ENCODE measurements at places on chromosomes 4 and X. TPM values are rescaled to one million over a fixed set of nuclear protein-coding genes. Genes with fewer than 3 reads are reported as not detected.

HSPA4L gene
- not detected for total RNA-seq

TEX11 gene
- not detected for total RNA-seq

DNA sequence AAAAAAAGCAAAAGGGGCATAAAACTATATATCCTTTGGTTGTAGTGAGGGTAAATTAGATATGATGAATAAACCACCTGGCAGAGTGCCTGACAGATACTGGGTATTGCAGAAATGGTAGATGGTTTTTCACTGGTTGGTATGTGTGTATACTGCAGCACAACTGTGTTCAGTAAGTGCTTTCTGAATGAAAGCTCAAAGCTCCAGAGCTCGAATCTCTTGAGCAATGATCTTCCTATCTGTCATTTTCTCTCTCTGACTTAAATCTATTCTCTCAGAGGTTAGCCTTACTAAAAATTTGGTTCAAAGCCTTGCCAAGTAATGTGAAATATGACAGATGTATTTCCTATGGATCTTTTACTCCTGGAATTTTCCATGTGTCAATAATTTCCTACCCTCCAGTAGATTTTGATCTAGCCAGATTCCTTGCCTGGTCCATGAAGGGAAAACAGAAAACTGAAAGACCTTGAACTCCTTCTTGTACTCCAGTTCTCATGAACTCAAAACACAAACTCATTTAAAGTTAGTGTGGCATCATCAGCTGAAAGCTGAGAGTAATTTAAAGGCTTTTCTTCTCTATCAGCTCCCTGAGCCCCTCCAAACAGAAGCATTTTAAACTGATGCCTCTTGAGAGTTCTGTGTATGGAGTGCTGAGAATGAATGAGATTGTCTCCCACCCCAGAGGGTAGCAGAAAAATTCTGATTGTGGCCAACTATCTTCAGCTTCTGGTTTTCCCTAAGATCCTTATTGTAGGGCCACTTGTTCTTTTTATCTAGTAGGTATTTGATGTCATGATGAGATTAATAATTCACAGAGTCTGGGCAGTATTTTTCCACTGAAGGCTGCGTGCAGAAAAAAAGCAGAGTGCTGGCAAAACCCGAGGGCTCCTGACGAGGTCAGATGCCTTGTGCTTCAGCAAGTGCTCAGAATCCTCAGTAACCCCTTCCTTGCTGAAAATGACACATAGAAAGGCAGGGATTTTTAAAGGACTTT, 363.4 kb upstream of the BOD1L1 start:
- no peak overlapping the region for H3K27ac ChIP-seq
- H3K4me1 ChIP-seq, result no peaks in the 10 kb centered on the region
- no peaks in the 10 kb centered on the region for H3K27me3 ChIP-seq
- no peak for DNase-seq

- DNase-seq, result no peak
- no peaks in the 10 kb centered on the region for H3K36me3 ChIP-seq
- no peaks in the 10 kb centered on the region for H3K27me3 ChIP-seq
- no peaks in the 10 kb centered on the region for H3K4me1 ChIP-seq
- no peak overlapping the region for H3K4me3 ChIP-seq
These were observed 77.2 kb downstream of the JAKMIP1 start for GRCh38 chr4:6123116-6123515.

DNA sequence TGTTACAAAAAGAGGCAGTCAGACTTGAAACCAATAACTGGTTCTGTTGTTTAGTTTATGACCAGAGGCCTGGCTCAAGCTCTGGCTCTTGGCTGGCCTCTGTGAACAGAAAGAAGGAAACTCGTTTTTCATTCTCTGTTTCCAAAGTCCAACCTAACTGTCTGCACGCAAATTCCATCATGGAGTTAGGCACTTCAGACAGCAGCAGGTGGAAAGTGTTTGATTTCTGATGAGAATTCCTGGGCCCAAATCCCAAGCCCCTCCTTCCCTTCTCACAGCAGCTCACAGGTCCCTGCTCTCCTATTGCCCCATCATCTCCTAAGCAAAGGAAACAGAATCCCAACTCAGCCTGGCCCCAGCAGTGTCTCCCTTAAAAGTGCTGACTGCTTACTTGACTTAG, 42.8 kb upstream of the FGF16 start:
- H3K27ac ChIP-seq, result no peak overlapping the region
- H3K4me3 ChIP-seq, result no peak overlapping the region
- no peaks in the 10 kb centered on the region for H3K36me3 ChIP-seq
- H3K4me1 ChIP-seq, result no peaks in the 10 kb centered on the region
- no peaks in the 10 kb centered on the region for H3K27me3 ChIP-seq

DNA sequence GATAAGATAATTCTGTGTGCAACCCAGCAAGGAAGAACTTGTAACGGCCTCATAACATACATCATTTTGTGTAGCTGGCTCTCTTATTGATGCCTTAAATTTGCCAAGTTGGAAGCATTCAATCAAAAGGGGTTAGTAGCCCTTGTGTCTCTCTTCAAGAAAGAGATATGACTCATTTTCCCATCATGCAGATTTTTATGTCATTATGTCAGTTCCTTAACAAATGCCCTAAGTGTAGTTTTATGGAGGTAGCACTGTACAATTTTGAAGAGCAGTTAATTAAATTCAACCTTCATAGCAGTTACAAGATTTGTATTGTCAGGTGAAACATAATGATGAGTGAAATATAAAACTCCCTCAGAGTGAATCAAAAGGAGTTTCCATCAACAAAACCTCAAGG, 215.6 kb downstream of the GRIA3 start:
- no peaks in the 10 kb centered on the region for H3K27me3 ChIP-seq
- no peak overlapping the region for H3K4me3 ChIP-seq
- no peak overlapping the region for H3K27ac ChIP-seq
- H3K36me3 ChIP-seq, result no peaks in the 10 kb centered on the region
